Mononuclear cell (primary cell): ENCODE measurements at places on chromosomes 6 and 20. TPM values are rescaled to one million over a fixed set of nuclear protein-coding genes. Genes with fewer than 3 reads are reported as not detected.

Gene GNRH2
- total RNA-seq: 0.52 TPM

Gene TFAP2D
- not detected for total RNA-seq

Gene NMBR
- total RNA-seq: not detected

Gene CAGE1
- 0.94 TPM for total RNA-seq

Gene PROKR2
- not detected for total RNA-seq

Gene KCTD20
- total RNA-seq: 84.8 TPM

Gene C4A
- 0.94 TPM for total RNA-seq

Gene KCNK16
- total RNA-seq: not detected

Gene MAFB
- total RNA-seq: 122 TPM

Gene BTN1A1
- total RNA-seq: not detected

Gene TRPC4AP
- 55.3 TPM for total RNA-seq

Gene CCDC170
- 1.2 TPM for total RNA-seq

Gene DAAM2
- total RNA-seq: under 0.01 TPM

Gene CNR1
- total RNA-seq: 0.42 TPM
